ENCODE measurements at places on chromosomes 3 and 15. TPM values are rescaled to one million over a fixed set of nuclear protein-coding genes. Genes with fewer than 3 reads are reported as not detected.

DNA sequence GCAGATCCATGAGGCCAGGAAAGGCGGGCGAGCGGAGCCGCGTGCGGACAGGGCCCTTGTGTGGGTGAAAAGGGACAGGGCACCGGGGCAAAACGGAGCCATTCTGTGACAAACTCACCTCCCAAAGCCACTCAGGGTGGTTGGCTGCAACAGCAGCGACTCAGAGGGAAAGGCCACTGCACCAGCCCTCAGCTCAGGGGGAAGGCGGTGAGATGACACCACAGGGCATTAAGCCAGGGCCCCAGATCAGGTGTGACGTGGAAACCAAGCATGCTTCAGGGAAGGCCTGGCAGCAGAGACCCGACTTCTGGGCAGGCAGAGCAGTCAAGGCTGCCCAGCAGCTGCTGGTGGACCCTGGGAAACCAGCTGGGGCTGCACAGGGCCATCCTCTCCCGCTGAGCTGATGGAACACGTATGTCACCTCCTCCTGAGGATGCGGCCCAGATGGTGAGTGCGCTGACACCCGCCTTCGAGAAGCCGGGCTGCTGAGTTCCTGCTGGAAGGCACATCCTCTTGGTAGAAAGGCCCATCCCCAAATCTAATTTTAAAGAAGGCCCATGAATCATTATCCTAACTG lies 82.3 kb downstream of the CHSY1 start:
- H3K36me3 ChIP-seq = no peaks in the 10 kb centered on the region
- no peak overlapping the region for H3K27ac ChIP-seq
- no peak overlapping the region for H3K4me3 ChIP-seq

GRCh38 chr3:184559336-184559735 lies 2.2 kb upstream of the EPHB3 start:
- no peak for DNase-seq
- H3K27ac ChIP-seq = no peak overlapping the region
- H3K27me3 ChIP-seq = peaks cover 18% of the 10 kb centered on the region

- no peaks in the 10 kb centered on the region for H3K36me3 ChIP-seq
- no peaks in the 10 kb centered on the region for H3K4me1 ChIP-seq
- no peak overlapping the region for H3K27ac ChIP-seq
Observed at GRCh38 chr3:139468399-139468798, 7.9 kb downstream of the RBP2 start.

RASGRP1 gene
- 29.3 TPM for total RNA-seq

LRRC15 gene
- total RNA-seq = not detected

CYP11A1 gene
- 0.29 TPM for total RNA-seq

- H3K4me1 ChIP-seq = peaks cover 19% of the 10 kb centered on the region
- no peak for DNase-seq
- H3K27ac ChIP-seq = peak overlapping the region; percentile 84
- no peaks in the 10 kb centered on the region for H3K36me3 ChIP-seq
Observed at GRCh38 chr3:197750858-197751737, 1.4 kb downstream of the FYTTD1 start.

GRCh38 chr3:53254509-53255422 lies 1.1 kb downstream of the TKT start:
- H3K27ac ChIP-seq = peak overlapping the region; percentile 79
- peak overlapping the region; percentile 92 for H3K4me3 ChIP-seq
- no peaks in the 10 kb centered on the region for H3K36me3 ChIP-seq
- H3K4me1 ChIP-seq = peaks cover 28% of the 10 kb centered on the region

GOLGA8G gene
- not detected for total RNA-seq

ROPN1 gene
- total RNA-seq = not detected

GRCh38 chr3:5122741-5123706 lies 932 bp downstream of the ARL8B start:
- peak overlapping the region; percentile 76 for H3K4me3 ChIP-seq
- peak overlapping the region; percentile 78 for H3K27ac ChIP-seq
- H3K27me3 ChIP-seq = no peaks in the 10 kb centered on the region
- DNase-seq = no peak
- no peaks in the 10 kb centered on the region for H3K36me3 ChIP-seq

DNA sequence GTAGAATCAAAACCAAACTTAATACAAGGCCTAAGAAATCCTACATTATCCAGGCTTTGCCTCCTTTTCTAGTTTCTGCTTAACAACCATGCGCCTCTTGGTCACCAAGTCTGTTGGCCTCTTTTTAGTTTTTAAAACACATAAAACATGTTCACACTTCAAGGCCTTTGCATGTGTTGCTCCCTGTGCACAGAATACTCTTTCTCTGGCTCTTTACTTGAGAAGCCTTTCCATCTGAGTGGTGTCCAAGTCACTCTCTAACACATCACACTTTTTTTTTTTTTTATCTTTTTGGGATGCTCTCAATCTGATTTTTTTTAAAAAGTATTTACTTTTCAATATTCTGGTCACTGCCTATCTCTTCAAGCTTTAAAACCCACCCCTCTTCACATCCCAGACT lies 14.9 kb downstream of the GAP43 start:
- no peaks in the 10 kb centered on the region for H3K36me3 ChIP-seq
- no peak overlapping the region for H3K4me3 ChIP-seq
- no peak for DNase-seq
- no peaks in the 10 kb centered on the region for H3K4me1 ChIP-seq
- no peak overlapping the region for H3K27ac ChIP-seq
- H3K27me3 ChIP-seq = no peaks in the 10 kb centered on the region

Measured in GM12878 (cell line).